ENCODE measurements at places on chromosomes 2 and 18.

GRCh38 chr2:234731236-234731635 is 220.6 kb upstream of the SH3BP4 start:
- DNase-seq: no peak

- DNase-seq: no peak
Measured at GRCh38 chr2:205025580-205026240, 480.4 kb downstream of the PARD3B start.

DNA sequence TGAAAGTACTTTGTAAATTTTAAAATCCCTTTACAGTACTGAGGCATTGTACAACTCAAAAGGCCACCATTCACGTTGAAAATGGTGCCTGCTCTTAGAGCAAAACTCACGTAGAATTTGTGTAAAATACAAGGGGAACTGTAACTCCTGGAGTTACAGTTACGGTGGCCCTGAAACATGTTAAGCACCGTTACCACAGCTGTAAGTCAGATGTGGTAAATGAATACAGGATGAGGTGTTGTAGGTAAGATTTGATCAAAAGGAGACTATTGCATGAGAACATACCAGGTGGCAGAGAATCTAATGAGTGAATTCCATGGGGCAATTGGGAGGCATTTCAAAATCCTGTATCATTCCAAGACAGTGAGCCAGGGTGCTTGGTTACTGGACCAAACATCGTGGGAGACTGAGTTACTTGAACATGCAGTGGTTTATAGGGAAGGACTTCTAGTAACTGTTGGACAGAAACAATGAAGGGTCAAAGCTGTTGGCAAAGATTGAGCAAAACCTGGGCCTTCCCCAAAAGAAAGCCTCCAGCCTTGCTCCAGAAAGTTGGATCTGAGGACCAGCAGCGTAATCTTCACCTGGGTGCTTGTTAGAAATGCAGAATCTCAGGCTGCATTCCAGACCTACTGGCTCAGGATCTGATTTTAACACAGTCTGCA is 535.8 kb upstream of the POU3F3 start:
- DNase-seq: no peak

DNA sequence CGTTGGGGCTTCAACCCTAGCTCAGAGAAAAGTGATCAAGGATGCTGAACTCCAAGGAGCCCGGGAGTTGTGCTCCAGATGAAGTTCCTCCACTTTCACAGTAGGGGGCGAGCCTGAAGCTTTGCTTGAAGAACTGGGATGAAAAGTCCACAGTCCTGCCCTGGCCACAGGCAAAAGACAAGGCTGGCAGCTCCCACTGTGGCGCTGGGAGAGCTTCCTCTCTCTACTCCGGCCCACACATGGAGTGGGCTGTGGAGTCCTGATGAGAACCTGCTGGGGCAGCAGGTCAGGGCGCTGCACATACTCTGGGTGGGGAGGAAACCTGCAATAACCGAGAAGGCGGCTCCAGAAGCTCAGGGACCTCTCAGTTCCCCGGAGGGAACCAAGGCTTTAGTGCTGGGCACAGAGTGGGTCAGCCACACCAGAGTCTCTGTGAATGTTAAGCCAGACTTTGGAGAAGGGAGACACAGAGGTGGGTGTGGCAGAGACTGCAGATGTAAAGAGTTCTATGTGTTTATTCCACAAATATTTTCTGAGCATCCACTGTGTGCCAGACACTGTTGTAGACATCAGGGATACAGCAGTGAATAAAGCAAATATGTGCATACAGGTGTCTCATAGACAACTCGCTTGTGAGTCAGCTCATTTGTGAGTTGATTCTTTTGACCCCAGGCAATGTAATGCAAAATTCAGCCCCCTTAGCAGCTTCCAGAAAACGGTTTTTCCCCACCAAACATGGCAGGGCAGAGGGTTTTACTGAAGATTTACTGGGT is 48.0 kb upstream of the MRPL33 start:
- peak; percentile 74 for DNase-seq

DNA sequence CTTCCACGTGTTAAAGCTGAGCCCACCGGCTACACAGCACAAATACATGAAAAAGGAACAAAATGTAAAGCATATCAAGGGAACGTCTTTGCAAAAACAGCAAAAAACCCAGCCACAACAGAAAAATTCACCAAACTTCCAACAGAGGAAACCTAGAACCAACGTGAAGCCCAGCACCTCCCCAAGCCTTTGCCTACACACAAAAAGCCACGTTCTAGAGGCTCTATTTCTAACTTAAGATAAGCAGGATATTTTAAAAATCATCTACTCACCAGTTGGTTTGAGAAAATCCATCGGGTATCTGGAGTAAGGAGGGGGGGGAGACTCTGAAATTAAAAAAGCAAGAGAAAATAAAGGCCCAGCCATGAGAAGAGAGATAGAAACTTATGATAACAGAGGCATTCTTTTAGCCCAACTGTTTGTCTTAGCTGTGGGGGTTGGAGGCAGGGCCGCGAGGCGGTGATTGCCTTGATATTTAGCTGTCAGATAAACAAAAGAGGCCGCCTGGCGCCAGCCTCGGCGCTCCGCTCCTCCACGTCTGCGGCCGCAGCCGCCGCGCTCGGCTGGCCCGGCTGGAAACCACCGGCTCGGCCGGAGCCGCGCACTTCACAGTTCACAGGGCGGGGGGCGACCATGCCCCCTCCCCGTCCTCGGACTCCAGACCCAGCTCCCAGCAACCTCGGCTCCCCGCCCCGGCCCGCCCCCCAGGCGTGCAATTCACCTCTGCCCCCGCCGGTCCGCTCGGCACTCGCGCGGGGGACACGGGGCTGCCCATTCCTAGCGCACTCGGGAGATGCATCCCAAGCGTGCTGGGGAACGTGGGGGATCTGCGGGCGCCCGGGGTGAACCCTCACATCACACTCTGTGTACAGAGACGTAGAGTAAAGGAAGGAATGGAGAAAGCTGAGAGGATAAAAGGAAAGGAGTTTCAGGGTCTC is 2.4 kb downstream of the SMAD7 start:
- DNase-seq: peak; percentile 81

DNA sequence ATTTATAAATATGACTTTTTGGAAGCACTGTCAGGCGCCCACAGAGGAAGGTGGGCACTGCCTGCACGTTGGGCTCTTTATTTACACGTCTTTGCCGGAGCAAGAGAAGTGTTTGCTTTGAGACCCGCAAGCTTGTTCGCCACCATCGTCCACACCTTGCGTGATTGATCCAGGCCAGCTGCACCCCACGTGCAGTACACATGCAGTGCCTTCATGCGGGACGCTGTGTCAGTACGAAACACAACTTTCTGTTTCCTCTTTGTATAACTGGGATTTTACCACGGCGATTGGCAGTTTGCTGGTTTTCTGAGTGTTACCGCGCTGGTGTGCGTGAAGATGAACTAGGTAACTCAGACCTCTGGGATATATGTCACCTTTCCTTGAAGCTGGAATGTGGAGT is 571.0 kb upstream of the SALL3 start:
- DNase-seq: peak; percentile 20

- no peak for DNase-seq
Measured at GRCh38 chr2:71778514-71778913, 325.2 kb downstream of the DYSF start.

- no peak for DNase-seq
Measured at GRCh38 chr18:32920796-32921787, 148.3 kb upstream of the KLHL14 start.

GRCh38 chr18:56321470-56321869 is 316.9 kb downstream of the TXNL1 start:
- DNase-seq: no peak

GRCh38 chr2:6833300-6833604 is 32.5 kb downstream of the CMPK2 start:
- DNase-seq: no peak

- no peak for DNase-seq
Measured at GRCh38 chr2:185456517-185456916, 282.1 kb upstream of the FSIP2 start.

DNA sequence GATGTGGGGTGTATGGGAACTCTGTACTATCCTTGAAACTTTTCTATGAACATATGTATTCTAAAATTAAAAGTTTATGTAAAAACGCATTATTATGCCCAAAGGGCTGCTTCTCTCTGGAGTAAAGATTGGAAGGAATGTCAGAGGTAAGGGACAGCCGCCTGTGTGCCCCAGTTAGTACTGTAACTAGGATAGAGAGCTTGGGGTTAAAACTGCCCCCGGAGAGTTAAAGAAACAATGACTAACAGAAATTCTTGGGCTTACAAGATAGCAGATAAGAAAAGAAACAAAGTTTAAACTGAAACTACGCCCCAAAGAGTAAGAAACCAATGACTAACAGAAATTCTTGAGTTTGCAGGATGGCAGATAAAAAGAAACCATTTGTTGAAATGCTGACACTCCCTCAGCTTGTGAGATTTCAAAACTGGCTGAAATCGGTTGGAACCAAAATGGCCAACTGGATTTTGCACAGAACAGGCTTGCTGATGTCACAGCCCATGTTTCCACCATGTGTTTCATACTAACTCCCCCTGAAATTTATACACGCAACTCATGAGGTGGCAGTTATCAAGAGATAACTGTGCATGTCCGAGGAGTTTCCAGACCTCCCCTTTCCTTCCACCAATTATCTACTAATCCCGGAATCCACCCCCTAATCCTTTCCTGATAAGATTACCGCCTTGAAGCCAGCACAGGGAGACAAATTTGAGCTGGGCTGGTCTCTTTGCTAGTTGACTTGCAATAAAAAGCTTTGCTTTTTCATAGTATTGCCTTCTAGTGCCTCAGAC is 8.7 kb upstream of the TXNDC2 start:
- peak; percentile 75 for DNase-seq

- DNase-seq: no peak
Measured at GRCh38 chr18:39403121-39403520, 1837.5 kb upstream of the CELF4 start.

DNA sequence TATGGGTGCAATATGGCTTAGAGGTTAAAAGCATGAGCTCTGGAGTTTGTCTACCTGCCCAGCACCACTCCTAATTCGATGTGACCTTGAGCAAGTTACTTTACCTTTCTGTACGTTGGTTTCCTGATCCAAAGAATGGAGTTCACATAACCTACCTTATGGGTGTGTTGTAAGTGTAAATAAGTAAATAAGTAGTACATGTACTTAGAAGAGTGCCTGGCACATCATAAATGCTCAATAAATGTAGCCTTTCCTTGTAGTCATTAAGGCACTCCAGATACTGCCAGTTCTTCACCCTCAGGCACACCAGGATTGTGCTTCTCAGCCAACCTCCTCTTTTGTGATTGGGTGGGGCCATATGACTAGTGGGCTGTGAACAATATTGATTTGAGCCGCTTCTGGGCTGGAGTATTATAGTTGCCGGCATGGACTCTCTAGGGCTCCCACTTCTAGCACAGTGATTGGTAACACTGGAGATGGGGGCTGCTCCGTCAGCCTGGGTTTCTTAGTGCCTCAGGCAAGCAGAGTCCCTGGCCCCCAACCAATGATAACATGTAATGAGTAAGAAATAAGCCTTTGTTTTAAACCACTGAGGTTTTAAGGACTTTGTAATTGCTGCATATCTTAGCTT is 101.7 kb upstream of the NOSTRIN start:
- DNase-seq: no peak

DNA sequence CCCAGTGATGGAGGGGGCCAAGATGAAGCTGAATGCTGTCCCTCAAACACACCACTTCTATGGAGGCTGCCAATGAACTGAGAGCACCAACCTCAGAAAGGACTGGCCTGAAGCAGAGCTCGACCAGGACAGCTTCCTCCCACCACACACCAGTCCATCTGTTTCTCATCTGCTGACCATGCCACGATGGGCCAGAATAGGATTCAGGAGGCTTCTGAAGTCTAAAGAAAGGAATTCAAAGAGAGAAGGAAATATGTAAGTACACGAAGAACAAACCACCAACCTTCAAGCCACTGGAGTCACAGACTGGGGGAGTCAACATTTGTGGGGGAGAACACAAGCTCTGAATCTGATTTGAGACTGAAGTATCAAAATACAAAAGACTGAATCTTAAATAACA is 157.6 kb upstream of the CCDC68 start:
- no peak for DNase-seq

GRCh38 chr2:239910404-239910803 is 114.7 kb downstream of the NDUFA10 start:
- no peak for DNase-seq

GRCh38 chr18:62187543-62188510 is 772 bp downstream of the RELCH start:
- peak; percentile 55 for DNase-seq

GRCh38 chr2:44121899-44122298 is 46.8 kb upstream of the PPM1B start:
- no peak for DNase-seq

DNA sequence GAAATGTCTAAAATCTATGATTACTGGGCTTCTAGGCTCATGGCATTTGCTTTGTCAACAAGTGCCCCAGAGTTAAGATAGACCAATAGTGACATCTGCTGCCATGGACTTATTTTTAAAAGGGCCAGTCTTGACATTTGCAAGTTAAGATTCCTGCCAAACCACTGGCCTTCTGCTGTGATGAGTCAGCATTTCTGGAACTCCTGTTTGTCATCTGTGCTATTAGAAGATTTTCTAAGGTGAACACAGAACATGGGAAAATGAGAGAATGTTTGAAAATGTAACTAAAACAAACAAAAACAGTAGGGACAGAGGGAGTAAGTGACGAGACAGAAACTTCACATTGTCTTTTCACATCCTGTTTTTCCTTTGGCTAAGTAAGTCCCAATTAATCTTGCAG is 93.7 kb upstream of the WDR75 start:
- DNase-seq: no peak

DNA sequence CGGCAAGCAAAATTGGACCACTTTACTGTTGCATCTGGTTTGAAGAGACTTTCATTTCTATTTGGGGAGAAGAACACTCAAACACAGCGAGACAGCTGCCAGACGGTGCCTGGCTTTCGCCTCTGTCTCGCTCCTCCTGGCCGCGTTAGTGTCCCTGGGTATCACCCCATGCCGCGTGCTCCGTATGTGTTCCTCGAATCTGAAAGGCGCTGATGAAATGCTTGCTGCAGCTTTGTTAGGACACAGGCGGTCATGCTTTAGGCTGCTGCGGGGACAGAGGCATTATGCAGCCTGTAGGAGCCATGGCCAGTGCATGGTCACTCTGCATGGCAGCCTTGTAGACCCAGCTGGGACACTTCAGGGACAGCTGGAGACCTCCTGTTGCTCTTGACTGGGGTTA is 53.9 kb downstream of the LDLRAD4 start:
- DNase-seq: peak; percentile 30

GRCh38 chr18:55477499-55477859 is 110.5 kb downstream of the TCF4 start:
- DNase-seq: no peak
